GM10248 (cell line): ENCODE measurements at places on chromosomes 13 and 19.

GRCh38 chr13:95438297-95438696, 114.2 kb upstream of the CLDN10 start:
- DNase-seq = no peak

DNA sequence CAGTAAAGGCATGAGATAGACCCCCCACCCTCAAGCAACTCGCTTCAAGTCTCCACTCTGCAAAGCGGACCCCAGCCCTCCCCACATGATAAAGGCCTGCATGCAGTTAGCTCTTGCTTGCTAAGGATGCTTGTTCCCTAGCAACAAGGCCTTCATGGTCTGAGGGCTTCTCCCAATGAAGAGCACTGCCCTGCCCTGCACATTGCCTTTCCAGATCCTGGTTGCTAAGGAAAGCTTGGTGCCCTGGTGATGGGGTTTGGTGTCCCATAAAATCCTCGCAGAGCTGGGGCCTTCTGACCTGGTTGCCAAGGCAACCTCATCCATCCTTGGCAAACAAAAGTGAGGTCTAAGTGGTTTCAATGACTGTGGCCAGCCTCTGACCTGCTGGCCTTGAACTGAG, 6.0 kb downstream of the DBP start:
- no peak for DNase-seq

GRCh38 chr19:13902993-13903555, 2.8 kb downstream of the BRME1 start:
- no peak for DNase-seq

GRCh38 chr19:3210347-3211017, 14.0 kb upstream of the CELF5 start:
- peak; percentile 86 for DNase-seq

- DNase-seq = peak; percentile 74
Observed at GRCh38 chr19:41595258-41595889, 19.4 kb downstream of the CEACAM21 start.

DNA sequence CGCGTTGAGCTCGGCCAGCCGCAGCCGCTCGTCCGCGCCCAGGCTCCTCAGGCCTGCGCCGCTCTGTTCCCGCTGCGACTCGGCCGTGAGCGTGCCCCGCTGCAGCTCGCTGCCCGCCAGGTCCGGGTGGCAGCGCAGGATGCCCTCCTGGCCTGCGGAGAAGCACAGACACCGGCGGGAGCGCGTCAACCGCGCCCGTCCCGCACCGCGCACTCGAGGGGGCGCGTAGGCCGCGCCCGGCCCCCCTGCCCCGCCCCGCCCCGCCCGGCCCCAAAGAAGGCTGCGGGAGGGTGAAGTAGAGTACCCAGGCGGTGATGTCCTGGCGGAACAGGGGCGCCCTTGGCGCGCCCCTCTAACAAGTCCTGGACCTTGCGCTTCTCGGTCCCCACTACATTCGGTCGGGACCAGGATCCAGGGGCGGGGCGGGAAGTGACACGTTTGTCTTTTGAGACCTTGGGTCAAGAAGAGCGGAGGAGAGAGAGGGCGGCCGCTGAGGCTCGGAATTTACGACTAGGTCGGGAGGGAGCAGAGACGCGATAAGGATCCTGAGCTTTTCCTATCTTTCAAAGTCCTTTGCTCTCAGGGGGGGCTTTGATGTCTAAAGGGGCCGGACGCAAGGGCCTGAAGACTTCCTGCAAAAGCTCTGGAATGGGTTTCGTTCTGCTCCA, 9.3 kb upstream of the CDX2 start:
- no peak for DNase-seq

DNA sequence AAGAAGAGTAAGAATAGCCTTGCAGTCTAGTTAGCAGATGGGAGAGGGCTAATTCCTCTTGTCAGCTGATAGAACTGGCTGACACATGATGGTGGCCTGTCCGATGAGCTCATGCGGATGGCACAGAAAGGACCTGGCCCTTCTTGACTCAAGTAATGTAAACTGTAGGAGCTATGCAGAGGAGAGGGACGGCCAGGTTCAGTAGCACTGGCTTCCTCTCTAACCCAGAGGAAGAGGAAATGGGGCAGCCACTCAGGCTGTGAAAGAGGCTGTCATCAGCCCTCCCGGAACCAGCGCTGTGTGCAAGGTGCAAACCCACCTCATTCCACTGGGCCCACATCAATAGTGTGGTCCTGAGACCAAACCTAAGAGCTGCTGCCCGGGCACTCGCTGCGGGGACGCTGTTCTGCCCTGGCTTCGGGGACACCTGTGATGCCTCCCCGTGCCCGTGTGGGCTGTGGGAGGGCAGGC, 30.8 kb upstream of the USE1 start:
- DNase-seq = no peak

- no peak for DNase-seq
Observed at GRCh38 chr13:43306372-43306771, 283.0 kb downstream of the DNAJC15 start.

DNA sequence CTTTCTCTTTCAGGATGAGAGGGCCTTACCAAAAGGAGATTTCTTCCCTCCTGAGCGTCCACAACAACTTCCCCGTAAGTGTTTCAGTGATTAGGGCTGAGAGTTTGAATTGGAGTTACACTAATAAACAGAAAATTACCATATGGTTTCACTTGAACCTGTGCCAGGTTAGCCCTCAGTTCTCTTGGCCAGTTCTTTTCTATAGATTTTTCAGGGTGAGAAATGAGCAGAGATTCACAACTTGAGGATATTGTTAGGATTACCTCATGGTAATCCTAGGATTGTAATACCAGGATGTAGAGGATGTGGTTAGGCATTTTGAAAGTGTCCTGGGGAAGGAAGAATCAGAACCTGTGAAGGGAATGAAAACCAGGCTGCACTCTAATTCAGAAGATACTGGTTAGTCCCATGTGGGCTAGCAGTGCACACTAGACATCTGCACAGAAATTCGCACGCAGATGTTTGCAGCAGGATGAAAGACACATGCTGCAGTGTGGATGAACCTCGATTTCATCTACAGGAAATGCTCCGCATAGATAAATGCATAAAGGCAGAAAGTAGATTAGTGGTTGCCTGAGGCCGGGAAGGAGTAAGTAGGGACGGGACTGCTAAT, 24.1 kb downstream of the HNRNPM start:
- DNase-seq = no peak

DNA sequence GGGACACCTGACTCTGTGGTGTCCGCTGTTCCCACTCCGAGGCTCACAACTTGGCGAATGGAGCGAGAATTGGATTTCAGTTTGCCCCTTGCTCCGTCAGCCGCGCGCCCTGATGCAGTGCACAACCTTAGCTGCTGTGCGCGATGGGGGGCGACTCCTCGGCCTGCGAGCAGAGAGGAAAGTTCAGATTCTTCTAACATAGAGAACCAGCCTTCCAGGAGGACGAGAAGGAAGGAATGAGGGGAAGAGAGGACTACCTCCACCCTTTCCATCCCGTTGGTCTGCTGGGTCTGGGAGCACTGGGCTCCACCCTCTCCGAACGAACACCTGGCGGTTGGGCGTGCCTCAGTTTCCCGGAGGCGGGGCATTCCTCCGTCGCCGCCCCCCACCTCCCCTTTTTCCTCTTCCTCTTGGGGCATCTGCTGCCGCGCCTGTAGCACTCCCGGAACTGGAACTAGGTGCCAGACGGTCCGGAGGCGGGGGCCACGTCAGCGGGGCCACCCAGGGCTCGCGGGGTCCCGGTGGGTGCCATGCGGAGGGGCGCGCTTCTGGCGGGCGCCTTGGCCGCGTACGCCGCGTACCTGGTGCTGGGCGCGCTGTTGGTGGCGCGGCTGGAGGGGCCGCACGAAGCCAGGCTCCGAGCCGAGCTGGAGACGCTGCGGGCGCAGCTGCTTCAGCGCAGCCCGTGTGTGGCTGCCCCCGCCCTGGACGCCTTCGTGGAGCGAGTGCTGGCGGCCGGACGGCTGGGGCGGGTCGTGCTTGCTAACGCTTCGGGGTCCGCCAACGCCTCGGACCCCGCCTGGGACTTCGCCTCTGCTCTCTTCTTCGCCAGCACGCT, at the start of gene KCNK6:
Gene KCNK6 (plus strand): TSS at position 425 of the 838 bp plus-strand sequence. CDS start 106 bp downstream, at position 531.
- DNase-seq = no peak

DNA sequence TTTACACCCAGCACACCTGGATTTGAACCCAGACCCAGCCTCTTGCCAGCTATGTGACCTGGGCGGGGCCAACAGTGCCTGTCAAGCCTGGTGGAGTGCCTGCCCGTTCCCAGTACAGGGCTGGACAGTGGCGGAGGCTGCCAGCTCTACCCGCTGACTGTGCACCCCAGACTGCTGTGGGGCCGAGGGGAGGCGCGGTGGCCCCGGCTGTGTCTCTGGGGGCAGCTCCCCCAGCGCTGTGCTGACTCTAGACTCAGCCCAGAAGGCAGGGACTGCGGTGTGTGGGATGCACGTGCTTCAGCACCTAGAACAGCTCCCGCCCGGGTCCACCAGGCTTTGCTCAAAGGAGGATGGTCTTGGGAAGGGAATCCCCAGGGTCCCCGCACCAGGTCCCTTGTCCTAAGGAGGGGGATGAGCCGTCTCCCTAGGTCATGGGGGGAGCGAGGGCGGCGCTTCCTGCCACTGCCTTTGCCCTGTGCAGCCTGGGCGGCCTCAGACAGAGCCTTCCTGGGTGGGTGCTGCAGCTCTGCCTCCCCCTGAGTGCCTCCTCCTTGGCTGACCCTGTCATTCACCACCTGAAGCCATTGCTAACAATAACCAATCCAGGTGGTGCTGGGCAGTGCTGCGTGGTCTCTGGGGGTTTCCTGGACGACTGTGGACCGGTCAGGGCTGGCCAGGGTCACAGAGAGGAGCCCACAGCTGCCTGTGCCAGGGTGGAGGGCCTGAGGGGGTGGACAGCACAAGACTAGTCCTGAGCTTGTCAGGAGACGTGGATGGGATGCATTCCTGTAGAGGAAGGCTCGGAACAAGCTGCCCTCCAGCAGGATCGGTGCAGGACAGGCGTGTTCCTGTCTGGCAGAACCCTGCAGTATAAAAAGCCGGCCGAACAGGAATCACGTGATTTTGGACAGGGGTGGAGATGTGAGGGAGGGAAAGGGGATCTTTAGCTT, 18.6 kb downstream of the TMEM255B start:
- DNase-seq = no peak

DNA sequence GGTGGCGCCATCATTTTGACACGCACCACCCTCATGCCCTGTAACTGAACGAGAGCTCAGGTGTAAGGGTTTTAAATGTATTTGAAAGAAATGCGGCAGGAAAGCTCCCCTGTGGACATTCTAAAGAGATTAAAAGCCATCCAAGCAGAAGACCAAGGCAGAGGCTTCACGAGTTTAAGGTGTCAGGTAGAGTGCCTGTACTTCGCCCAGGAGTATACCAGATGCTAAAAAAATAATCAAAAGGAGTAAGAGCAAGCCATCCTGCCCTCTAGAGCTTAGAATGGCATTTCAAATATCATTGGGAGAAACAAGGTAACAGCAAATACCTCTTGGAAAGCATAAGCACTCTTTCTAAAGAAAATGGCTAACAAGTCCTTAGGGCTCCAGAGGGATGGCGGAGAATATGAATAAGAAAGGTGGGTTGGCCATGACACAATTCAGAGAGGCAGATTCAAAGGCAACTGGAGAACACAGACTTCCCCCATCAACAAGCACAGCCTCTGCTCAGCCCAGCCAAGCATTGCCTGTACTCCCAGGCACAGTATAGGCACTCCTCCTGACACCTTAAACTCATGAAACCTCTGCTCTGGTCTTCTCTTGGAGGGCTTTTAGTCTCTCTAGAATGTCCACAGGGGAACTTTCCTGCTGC, 447.6 kb downstream of the SUCLA2 start:
- no peak for DNase-seq

- DNase-seq = no peak
Observed at GRCh38 chr13:29991343-29991742, 140.9 kb upstream of the UBL3 start.

DNA sequence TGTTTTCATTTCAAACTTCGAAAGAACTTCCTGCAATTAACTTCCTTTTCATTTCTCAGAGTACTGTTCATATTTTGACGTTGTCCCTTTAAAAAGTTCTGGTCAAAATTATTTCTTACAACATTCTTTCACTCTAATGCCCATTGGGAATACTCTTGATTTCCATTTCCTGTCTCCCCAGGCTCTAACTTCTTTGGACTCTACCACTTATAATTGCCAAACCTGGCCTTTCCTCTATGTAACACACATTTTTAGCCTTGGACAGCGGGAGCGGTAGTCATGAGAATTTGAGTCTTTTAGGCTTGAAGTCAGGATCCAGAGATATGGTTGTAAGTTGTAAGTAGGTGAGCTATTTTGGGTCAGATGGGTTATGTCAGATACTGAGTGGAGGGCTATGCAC, 163.5 kb upstream of the SPRY2 start:
- DNase-seq = no peak

DNA sequence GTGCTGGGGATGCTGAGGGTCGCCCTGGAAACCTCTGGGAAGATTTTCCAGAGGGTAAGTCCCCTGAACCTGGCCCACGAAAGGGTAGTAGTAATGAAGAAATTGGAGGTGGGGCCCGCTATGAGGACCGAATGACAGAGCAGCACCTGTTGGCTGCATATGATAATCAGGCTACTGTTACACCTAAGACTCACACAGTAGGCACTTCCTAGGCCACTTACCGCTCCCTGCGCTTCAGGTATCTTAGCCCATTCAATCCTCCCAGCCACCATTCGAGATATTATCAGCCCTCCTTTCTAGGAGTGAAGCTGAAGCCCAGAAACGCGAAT, 4.3 kb upstream of the LRFN3 start:
- no peak for DNase-seq

DNA sequence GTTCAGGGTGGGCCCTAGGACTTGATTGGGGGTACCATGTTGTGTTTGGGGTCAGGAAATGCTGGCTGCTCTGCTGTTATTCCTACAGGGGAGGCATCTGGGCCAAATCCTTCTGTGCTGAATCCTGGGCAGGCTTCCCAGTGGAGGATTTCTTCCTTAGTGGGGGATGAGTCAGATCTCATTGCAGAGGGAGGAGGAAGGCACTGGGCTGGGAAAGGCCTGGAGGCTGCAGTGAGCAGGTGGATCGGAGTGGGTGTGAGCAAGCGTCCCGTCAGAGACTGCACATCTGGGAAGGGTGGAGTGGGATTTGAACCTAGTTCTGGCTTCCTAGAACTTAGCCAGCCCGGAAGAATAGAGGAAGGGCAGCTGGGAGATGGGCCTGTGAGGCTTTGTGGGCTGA, 11.5 kb downstream of the CCDC124 start:
- DNase-seq = no peak

- no peak for DNase-seq
Observed at GRCh38 chr19:2423915-2424685, 3.3 kb downstream of the TIMM13 start.

DNA sequence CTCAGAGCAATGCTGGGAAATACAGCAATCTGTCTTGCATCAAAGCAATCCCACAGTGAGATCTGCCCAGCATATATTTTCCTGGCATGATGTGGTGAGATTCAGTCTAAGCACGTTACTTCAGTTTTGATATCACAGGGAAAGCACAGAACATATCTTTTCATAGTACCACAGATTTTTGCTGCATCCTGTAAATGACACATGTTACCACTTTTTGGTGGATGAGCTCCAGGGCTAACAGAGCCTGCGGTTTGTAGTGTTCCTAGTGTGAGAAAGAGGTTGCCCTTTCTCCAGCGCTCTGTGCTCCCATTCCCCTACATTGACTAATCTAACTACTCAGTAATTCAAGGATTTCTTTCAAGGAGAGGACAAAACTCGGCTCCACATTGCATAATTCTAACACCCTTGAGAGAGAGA, 409.0 kb downstream of the GPC6 start:
- DNase-seq = no peak

- DNase-seq = peak; percentile 66
Observed at GRCh38 chr19:10388957-10389356, 8.6 kb upstream of the TYK2 start.
